ENCODE measurements at places on chromosomes 4 and X. TPM values are rescaled to one million over a fixed set of nuclear protein-coding genes. Genes with fewer than 3 reads are reported as not detected.

GRID2 gene
- not detected for total RNA-seq

NUP54 gene
- 43.6 TPM for total RNA-seq

SATL1 gene
- total RNA-seq = not detected

PRMT9 gene
- 3.8 TPM for total RNA-seq

DNA sequence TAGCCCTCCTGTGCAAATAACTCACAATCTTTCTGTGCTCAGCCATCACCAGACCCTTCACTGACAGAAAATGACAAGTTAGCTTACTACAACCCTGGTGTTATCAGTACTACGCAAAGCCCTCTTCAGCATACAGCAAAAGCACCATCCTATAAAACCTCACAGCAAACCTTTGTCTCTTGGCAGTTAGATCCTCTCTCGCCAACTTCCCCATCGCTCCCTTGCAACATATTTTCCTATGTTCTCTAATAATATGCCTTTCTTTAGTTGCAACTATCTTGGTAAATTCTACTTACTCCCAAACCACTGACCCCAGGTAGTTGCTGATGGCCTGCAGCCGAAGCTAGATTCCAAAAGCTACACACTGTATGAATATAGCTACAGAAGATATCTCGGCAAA lies 856.9 kb upstream of the FRG1 start:
- no peak for DNase-seq

DNA sequence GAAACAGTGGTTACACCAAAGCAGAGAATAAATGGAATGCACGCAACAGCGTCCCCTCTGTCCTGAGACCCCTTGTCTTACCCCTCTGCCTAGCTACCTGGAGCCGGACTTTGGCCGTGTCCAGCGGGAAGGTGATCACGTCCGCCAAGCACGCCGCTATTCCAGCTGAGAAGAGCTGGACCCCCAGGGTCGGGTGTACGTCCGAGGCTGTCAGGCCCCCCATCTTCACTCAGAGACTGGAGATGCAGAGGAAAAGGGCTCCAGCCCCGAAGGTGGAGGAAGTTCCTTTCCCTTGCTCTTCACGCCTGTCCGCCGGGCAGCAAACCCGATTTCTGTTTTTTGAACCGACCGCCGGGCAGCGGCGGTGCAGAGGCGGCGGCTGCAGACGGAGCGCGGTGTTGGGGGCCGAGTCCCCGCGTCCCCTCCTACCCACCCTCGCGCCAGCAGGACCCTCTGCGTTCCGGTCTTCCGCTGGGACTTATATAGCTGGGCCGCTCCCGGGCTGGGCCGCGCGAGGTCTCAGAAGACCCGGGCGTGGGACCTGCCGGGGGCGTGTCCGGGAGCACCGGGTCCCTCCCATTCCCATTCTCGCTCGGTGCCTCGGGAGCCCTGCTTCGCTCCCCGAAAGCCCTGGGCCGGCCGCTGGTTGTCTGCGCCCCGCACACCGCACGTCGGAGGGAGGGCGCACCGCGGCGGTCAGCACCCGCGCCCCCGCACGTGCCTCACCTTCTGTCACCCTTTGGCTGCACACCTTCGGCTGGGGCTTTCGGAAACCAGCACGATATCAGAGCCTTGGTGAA lies at the start of gene UCP1:
UCP1 (minus strand) TSS at position 455 of the 800 bp plus-strand sequence; CDS start at position 223, 232 bp downstream.
- no peak for DNase-seq

DNA sequence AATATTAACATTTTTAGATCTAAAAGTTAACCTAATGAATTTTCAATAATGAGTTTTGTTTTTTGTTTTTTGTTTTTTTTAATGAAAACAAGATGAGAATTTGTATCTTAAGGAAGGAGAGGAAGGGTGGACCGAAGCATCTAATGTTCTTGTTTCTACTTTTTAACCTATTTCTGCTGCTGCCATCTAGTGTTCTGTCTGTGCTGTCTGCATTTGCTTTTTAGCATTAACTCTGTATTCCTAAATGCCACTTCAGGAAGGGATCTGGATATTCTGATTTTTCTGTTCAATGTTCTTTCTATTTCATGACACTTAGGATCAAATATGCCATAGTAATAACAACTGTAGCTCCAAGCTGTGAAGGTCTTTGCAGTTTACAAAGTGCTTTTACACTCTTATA lies 161.7 kb downstream of the BRWD3 start:
- peak; percentile 23 for DNase-seq

DNA sequence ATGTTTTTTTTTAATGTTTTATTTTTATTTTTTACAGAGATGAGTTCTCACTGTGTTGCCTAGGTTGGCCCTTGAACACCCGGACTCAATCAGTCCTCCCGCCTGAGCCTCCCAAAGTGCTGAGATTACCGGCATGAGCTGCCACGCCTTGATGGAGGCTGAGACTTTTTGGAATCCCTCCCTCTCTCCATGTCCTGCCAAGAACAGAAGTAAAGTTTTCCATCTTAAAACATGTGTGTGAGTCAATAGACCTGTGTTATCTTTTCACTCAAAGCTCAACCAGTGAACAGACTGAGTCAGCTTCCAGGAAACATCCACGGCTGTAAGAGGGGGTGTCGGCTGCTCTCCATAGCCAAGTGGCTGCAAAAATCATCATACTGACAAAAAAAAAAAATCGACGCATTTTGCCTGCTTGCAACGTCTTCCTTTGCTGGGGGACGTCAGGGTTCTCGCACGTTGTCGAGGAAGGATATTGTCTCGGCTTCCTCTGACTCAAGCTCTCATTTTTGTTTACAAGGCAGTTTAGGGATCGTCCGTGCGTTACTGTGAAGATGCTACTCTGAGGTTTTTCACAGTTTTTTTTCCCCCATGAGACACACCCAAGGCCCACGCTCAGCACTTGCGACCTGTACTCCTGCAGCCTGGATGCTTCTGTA lies 10.0 kb upstream of the ASMTL start:
- DNase-seq = no peak

DNA sequence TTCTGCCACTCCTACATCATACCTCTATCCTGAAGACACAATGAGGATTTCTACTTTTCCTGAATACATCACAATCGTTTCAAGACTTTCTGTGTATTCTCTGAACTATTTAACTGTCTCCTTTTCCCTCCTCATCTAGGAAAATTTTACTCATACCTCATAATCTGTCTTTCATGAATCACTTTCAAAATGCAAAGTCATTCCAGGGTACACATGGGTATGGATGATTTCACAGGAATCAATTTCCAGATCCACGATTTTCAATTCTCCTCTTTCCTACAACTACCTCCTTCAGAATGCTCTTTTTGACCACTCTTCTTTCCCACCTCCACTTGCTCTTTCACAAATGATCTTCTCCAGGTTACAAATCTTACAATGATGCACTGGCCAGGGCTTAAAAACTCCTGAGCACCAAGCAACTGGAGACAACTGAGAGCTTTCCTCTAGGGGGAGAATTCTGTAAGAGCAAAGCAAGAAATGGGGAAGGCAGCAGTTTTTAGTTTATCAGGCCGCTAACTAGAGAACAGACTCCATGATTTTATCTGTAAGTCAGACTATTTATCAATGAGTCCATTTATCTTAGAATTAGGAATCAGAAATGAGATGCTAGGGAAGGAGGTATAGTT lies 116.4 kb downstream of the PPP3CA start:
- DNase-seq = no peak

DNA sequence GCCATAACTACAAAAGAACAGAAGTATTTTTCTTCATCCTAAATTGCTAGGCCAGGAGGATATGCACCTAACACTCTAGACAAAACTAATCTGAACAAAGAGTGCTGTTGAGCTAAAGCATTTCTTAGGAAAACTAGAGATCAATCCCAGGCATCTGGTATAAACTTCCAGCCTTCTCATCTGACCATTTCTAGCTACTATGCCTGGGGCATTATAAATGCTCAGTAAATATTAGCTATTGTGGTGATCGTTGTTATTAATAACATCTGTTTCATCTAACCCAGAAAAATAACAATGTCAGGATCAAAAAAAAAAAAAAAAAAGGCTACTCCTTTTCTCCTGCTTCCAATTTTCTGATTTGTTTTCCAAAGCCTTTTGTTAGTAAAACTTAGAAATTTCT lies 7.7 kb upstream of the SLC10A6 start:
- DNase-seq = no peak

GRCh38 chr4:53899586-53900270 lies 164.7 kb downstream of the CHIC2 start:
- no peak for DNase-seq

- DNase-seq = no peak
Observed at GRCh38 chrX:125402807-125403206, 83.1 kb downstream of the TEX13C start.

DNA sequence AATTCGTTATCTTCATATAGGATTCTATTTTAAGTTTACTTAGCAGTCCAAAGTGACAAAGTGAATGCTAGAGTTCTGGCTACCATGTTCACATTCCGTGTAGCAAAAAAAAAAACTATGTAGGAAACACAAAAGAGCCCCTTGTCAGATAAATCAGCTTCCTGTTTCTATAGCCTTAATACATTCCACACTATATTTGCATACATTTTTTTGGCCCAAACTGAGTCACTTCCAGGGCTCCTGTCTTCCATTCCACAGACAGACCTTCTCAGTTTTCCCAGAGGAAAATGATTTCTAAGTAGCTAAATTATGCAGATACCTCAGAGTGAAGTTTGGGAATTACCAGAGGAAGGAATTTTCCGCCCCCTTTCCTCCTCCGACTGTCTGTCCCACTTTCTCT lies 841.9 kb upstream of the HS3ST1 start:
- no peak for DNase-seq

DNA sequence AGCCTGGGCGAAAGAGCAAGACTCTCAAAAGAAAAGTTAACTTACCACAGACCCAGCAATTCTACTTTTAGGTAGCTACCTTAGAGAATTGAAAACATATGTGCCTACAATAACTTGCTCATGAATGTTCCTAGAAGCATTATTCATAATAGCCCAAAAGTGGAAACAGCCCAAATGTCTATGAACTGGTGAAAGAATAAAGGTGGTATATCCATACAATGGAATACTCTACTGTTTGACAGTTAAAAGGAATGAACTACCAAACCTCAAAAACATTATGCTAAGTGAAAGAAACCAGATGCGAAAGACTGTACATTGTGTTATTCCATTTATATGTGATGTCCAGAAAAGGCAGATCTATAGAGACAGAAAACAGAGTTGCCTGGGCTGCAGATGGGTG lies 131.4 kb downstream of the UCHL1 start:
- no peak for DNase-seq

DNA sequence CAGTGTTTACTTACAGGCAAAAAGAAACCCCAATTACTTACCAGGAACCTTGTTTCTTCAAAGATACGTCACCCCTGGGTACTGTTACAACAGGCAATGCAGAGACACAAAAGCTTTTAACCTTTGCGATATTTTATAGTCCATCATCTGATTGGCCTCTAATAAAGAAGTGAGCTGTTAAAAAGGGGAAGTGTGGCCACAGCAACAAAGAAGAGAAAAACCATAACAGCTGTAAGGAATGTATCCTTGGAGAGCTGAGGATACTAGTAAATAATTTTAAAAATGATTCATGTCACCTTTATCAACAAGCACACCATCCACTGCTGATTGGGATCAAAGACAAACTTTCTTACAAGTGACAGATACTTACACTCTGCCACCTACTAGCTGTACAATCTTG lies 14.1 kb downstream of the GABRA4 start:
- DNase-seq = no peak

DNA sequence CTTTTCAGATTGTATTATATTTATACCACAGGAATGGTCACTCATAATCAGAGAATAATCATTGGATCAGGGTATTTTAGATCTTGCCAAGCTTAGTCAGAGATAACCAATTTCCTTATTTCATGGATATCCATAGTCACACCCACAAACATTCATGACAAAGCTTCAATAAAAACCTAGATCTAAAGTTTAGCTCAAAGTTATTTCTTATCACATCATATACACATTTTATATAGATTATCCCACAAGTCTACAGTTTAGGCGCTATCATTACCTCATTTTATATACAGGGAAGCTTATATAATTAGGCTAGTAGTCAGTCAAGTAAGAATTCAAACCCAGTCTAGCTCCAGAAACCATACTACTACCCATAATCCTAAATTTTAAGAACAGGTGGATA lies 82.3 kb downstream of the SLC10A7 start:
- no peak for DNase-seq

DNA sequence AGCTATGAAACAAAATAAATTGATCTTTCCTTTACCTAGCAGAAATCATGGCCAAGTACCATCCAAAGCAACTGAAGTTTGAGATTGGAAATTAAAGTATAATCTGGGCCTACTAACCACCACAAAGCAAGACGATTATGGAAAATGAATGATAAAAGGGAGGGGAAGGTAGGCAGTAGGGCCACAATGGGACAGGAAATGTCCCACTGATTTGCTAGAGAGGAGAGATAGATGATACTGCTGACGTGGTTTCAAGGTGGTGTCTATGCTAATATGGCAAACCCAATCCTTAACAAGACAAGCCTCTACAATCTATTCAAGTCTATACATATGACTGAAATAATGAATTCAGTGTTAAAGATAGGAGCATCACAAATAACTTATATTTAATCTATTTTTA lies 6.1 kb downstream of the TMPRSS11F start:
- no peak for DNase-seq

DNA sequence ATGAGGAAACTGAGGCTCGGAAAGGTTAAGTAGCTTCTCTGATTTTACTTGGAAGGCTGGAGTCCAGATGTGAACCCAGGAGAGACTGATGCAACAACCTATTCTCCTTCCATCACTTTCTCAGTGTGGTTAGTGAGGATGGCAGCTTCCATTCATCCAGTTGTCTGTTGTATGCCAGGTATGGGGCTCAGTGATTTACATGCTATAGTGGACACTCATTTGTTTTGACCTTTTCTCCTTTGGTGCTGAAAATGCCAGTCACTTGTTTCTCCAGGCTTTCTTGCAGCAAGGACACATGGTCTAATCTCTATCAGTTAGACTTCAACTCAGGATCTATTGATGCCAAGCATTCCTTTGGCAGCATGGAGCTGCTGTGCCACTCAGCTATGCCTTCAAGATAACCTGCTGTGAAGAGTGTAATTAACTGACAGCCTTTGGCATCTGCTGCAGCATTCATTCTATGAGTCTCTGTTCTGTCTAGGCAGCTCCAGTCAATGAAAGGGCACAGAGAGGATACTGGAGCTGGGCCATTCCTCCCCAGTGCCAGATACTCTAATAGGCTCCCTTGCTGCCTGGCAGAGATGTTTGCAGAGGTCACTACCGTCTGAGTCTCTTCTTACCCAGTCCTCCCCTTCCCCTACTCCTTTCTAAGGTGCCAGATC lies 11.0 kb upstream of the CWH43 start:
- DNase-seq = no peak

GRCh38 chr4:75248770-75249407 lies 265.3 kb downstream of the RCHY1 start:
- peak; percentile 59 for DNase-seq
